ENCODE measurements at places on chromosomes 3 and 15. TPM values are rescaled to one million over a fixed set of nuclear protein-coding genes. Genes with fewer than 3 reads are reported as not detected.

DNA sequence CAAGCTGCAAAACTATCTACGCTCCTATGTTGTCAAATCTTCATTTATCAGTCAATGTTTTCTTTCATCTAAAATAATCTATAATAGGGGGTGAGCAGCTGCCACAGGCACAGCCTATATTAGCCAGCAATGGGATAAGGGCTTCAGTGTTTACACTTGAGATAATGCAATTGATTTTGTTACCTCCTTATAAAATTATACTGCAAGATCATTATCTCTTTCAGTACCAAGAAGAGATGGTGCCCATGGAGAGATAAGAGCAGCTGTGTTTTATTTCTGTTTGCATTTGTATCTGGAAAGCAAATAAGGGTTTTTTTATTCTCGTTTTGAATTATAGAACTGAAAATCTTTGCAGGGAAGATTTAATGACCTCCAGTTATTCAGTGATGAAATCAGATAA, 68.9 kb downstream of the PLD1 start:
- H3K36me3 ChIP-seq = no peaks in the 10 kb centered on the region
- no peak overlapping the region for H3K4me3 ChIP-seq
- no peak for DNase-seq
- H3K27me3 ChIP-seq = peaks cover 15% of the 10 kb centered on the region

SYNPR gene
- total RNA-seq = not detected

MCTP2 gene
- total RNA-seq = 16.2 TPM

KCNMB3 gene
- total RNA-seq = 0.34 TPM

DNA sequence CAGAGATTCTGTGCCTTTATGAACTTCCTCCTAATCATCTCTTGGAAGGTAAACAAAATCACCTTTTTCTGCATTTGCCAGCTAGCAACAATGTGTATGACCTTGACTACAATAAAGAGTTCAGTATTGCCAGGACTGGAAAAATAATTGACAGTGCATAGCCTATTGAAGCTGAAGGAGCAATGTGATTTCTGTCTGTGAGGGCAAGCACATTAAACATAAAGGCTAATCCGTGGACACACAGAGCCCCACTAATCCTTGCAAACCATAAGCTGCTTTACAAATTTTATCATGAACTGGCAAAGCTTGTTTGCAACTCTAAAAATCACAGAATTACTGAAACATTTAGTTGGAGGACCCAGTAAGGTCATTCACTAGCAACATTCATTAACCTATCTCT, 563.8 kb downstream of the PYDC2 start:
- no peaks in the 10 kb centered on the region for H3K27me3 ChIP-seq
- H3K27ac ChIP-seq = no peak overlapping the region
- no peaks in the 10 kb centered on the region for H3K36me3 ChIP-seq
- H3K4me3 ChIP-seq = no peak overlapping the region
- DNase-seq = no peak
- no peaks in the 10 kb centered on the region for H3K4me1 ChIP-seq

GRCh38 chr3:20307383-20307782, 121.4 kb upstream of the SGO1 start:
- no peaks in the 10 kb centered on the region for H3K27me3 ChIP-seq
- no peak overlapping the region for H3K27ac ChIP-seq
- no peak overlapping the region for H3K4me3 ChIP-seq

C3orf20 gene
- 0.23 TPM for total RNA-seq

DNA sequence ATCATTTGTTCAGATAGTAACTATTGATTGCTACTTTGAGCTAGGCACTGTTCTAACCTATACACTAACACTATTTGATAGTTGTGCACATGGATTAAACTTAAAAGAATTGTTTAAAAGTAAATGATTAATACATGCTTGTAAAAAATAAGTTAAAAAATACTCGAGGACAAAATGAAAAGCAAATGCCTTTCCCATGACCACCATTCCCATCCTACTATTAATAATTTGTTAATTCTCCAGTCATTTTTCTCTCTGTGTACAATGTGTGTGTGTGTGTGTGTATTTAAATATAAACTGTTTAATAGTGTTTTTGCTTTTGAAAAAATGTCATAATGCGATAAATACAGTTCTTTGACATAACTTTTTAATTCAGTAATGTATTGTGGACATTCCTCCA, 78.7 kb upstream of the KCNMB2 start:
- peaks cover 7% of the 10 kb centered on the region for H3K27me3 ChIP-seq
- H3K4me1 ChIP-seq = no peaks in the 10 kb centered on the region
- no peak for DNase-seq
- H3K36me3 ChIP-seq = no peaks in the 10 kb centered on the region

CCDC54 gene
- not detected for total RNA-seq

TFRC gene
- 521 TPM for total RNA-seq

DNA sequence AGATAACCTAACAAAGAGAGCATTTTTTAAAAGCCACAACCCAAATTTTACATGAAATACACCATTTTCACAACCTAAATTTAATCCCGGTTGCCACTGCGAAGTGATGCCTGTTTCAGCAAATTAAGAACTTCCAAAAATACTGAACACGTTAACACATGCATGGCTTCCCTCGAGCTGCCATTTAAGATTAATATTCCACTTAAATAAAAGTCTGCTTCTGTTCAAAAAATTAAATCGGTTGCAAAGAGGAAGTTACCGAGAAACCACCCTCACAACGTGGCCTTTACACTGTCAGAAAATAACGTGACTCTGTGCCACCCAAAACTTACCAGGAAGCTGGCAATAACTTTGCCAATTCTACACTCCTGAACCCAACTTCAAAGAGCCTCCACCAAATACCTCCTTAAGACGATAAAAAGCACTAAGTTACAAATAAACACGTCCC, 1.2 kb downstream of the TBL1XR1 start:
- peak overlapping the region; percentile 99 for H3K27ac ChIP-seq
- no peaks in the 10 kb centered on the region for H3K27me3 ChIP-seq
- peaks cover 33% of the 10 kb centered on the region for H3K36me3 ChIP-seq
- peak; percentile 35 for DNase-seq
- H3K4me3 ChIP-seq = peak overlapping the region; percentile 92

FBXO22 gene
- 66.2 TPM for total RNA-seq

DNA sequence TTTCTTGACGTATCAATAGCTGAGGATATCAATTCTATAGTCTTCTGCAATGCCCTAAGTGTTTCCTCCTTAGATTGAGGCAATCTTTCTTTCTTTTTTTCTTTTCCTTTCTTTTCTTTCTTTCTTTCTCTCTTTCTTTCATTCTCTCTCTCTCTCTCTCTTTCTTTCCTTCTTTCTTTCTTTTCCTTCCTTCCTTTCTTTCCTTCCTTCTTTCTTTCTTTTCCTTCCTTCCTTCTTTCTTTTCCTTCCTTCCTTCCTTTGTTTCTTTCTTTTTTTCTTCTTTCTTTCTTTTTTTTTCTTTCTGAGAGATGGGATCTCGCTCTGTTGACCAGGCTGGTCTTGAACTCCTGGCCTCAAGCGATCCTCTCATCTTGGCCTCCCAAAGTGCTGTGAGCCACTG, 10.0 kb upstream of the DNAAF4 start:
- DNase-seq = no peak
- H3K27me3 ChIP-seq = peaks cover 6% of the 10 kb centered on the region
- no peak overlapping the region for H3K4me3 ChIP-seq

DNA sequence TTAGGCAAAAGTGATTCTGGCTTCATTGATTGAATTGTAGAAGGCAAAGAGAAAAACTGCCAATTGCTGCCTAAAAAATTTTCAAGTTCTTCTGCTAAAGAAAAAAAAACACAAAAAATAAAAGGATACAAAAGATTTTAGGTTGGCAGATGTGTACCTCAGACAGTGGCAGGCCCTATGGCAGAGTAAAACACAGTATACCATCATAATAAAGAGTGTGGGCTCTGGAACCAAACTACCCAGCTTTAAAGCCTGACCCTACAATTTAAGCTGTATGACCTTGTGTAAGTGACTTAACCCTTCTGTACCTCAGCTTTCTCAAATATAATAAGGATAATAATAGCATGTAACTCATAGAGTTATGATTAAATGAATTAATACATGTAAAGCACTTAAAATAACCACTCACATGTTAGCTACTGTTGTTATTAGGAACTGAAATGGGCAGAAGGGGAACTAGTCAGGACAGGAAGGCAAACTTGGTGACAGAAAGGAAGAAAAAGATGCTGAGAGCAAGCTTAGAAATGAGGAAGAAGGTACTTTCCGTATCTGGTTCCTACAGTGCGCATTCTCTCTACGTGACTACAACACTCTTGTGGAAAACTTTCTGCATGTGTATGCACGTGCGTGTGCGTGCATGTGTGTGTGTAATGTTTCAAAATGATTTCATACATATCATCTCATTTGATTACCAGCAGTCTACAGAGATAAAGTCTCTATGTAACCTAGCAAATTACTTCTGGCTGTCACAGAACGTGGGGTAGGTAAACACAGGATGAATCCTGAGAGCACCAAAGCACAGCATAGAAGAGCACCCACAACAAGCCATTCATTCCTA, 13.6 kb upstream of the GATM start:
- peaks cover 9% of the 10 kb centered on the region for H3K27me3 ChIP-seq
- DNase-seq = peak; percentile 14
- peaks cover 6% of the 10 kb centered on the region for H3K4me1 ChIP-seq
- H3K27ac ChIP-seq = no peak overlapping the region

DNA sequence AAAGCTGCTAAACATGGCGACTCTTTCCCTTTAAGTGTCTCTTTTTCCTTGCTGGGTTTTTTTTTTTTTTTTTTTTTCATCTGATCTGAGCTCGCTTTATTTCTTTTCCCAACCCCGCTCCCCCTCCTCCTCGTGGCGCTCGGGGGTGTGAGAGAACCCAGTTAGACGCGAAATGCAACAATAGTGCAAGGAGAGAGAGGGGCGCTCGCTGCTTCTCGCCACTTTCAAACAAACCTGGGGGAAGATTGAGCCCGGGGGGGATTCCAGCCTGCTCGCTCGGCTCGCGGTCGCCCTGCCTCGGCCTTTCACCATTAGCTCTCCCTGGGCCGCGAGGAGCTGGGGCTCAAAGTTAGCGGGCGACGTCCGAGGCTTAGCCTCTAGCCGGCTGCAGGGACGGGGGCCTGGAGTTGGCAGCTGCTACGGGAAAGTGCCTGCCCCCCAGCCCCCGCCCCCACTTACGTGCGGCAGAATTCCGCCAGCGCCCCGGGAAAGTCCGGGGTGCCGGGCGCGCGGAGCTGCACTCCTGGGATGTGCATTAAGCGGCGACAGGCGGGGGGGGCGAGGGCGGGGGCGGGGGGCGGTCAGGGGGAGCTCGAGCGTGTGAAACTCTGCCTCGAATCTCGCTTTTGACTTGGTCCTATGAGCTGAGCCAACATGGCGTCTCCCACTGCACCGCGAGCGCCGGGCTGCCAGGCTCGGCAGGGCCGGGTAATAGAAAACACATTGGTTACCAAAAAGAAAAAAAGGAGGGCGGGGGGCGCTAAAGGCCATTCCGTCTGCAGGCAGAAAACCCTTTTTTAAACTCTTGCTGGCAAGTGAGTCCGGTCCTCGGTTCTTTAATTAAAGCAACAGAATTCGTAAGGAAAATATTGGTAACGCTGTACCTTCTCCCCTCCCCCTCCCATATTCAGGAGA, 10.4 kb downstream of the NR2F2 start:
- H3K4me3 ChIP-seq = no peak overlapping the region
- H3K27me3 ChIP-seq = peaks cover 84% of the 10 kb centered on the region
- H3K27ac ChIP-seq = no peak overlapping the region
- DNase-seq = no peak
- peaks cover 6% of the 10 kb centered on the region for H3K36me3 ChIP-seq

DNA sequence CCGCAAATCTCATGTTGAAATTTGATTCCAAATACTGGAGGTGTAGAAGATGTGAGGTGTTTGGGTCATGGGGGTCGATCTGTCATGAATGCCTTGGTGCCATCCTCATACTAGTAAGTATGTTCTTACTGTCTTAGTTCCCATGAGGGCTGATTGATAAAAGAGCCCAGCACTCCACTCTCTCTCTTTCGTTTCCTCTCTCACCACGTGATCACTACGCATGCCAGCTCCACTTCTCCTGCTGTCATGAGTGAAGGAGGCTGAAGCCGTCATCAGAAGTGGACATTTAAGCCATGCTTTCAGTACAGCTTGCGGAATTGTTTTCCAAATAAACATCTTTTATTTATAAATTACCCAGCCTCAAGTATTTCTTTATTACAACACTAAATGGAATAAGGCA, 6.1 kb downstream of the OR5H15 start:
- no peaks in the 10 kb centered on the region for H3K4me1 ChIP-seq
- DNase-seq = no peak
- no peak overlapping the region for H3K4me3 ChIP-seq

PTX3 gene
- total RNA-seq = 0.27 TPM

SCN5A gene
- 0.20 TPM for total RNA-seq

DNA sequence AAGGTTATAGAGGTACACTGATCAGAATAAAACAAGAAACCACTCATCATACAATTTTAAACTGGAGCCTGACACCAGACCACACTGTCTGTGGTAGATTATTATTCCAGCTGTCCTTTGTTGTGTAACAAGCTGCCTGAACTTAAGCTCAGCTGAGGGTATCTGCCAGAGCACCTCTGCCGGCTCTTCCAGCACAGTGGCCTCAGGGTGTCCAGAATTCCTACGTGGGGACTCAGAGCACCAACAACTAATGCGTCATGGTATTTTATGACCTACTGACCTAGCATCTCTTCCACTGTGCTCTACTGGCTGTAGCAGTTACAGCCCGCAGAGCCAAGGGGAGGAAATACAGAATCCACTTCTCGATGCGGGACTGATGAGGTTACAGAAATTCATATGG, 15.6 kb upstream of the RAF1 start:
- H3K4me1 ChIP-seq = peaks cover 9% of the 10 kb centered on the region
- no peak for DNase-seq
- H3K27me3 ChIP-seq = no peaks in the 10 kb centered on the region
- no peaks in the 10 kb centered on the region for H3K36me3 ChIP-seq

ZFAND6 gene
- total RNA-seq = 29.6 TPM

DNA sequence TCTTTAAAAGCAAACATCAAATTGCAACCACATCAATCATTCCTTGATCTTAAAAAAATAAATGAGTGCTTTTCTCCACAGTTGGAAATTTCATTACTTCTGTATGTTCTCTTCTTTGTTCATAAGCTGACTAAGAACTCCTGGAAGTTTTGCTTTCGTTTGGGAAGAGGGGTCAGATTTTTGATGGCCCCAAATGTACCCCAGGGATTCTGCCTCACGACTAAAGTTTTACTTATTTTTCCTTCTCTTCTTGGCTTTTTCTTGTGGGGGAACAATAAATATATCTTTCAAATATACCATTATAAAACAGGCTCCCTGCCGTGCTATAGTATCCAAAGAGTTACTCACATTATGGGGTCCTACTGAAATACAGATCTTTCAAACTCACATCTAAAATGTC, 215.0 kb upstream of the CDIN1 start:
- DNase-seq = no peak
- H3K4me1 ChIP-seq = no peaks in the 10 kb centered on the region
- H3K36me3 ChIP-seq = no peaks in the 10 kb centered on the region

GRCh38 chr3:106183762-106184391, 315.1 kb upstream of the CBLB start:
- peak overlapping the region; percentile 86 for H3K27ac ChIP-seq
- H3K4me3 ChIP-seq = no peak overlapping the region
- H3K36me3 ChIP-seq = peaks cover 7% of the 10 kb centered on the region
- peaks cover 51% of the 10 kb centered on the region for H3K4me1 ChIP-seq
- DNase-seq = no peak
- H3K27me3 ChIP-seq = no peaks in the 10 kb centered on the region

GRCh38 chr15:63634154-63634553, 37.0 kb downstream of the FBXL22 start:
- H3K4me3 ChIP-seq = no peak overlapping the region
- no peak overlapping the region for H3K27ac ChIP-seq
- no peak for DNase-seq
- H3K4me1 ChIP-seq = peaks cover 11% of the 10 kb centered on the region
- H3K36me3 ChIP-seq = peaks cover 35% of the 10 kb centered on the region

CALML4 gene
- total RNA-seq = 6.9 TPM

TF gene
- total RNA-seq = 0.02 TPM

- H3K27me3 ChIP-seq = peaks cover 3% of the 10 kb centered on the region
- no peak overlapping the region for H3K4me3 ChIP-seq
- no peak for DNase-seq
- H3K4me1 ChIP-seq = peaks cover 10% of the 10 kb centered on the region
- H3K27ac ChIP-seq = no peak overlapping the region
These were observed 69.0 kb upstream of the FNDC3B start for GRCh38 chr3:171970301-171970788.
